Natural killer cell treated with Interleukin-12 subunit alpha and Interleukin-12 subunit beta and Interleukin-15 and Interleukin-18, amount 100 ng/mL, for 72 hours (primary cell): ENCODE measurements at places on chromosomes 6 and 20. TPM values are rescaled to one million over a fixed set of nuclear protein-coding genes. Genes with fewer than 3 reads are reported as not detected.
A peak's percentile ranks its signal among the peaks of the same experiment; 100 is the strongest.

Gene PLA2G7
- total RNA-seq, result not detected

Gene DLL1
- 0.12 TPM for total RNA-seq

DNA sequence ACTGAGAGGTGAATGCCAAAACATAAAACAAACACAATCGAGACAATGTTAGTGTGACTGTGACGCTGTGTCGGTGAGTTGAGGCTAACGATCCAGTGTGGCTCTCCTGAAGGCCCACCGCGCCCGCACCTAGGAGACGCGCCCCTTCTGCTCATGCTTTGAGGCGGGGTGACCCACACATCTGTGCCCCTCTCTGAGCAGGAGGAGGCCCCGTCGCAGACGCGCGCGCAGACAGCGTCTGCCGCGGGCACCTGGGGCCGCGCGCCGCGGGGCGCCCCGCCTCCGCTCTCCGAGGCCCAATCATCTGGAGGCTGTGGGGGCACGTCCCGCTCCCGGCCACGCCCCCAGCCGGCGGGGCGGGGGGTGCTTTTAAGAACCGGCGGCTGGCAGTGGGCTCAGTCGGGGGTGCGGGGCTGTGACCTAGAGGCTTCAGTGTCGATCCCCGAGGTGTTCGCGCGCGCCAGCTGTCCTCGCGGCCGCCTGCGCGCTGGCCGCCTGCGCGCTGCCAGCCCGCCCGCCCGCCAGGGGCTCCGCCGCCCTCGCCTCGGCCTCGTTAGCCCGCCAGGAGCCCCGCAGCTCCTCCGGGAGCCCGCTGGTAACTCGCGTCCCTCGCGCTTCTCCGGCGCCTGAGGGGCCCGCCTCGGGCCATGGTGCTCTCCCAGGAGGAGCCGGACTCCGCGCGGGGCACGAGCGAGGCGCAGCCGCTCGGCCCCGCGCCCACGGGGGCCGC is at the start of gene SLC16A10:
TSS of gene SLC16A10 (plus strand) at position 398 of the 730 bp plus-strand sequence. CDS start at position 648, 250 bp downstream.
- DNase-seq, result peak; percentile 69

Gene KCNQ5
- 13.3 TPM for total RNA-seq
